ENCODE measurements at places on chromosomes 1 and 21.

GRCh38 chr21:44603911-44604310 lies 3.5 kb downstream of the KRTAP10-7 start:
- no peaks in the 10 kb centered on the region for H3K36me3 ChIP-seq
- no peaks in the 10 kb centered on the region for H3K4me1 ChIP-seq
- peaks cover 12% of the 10 kb centered on the region for H3K27me3 ChIP-seq
- H3K4me3 ChIP-seq, result no peak overlapping the region

GRCh38 chr1:106232128-106232527 lies 824.3 kb upstream of the PRMT6 start:
- no peaks in the 10 kb centered on the region for H3K4me1 ChIP-seq
- H3K27ac ChIP-seq, result no peak overlapping the region
- no peaks in the 10 kb centered on the region for H3K27me3 ChIP-seq
- DNase-seq, result no peak
- H3K36me3 ChIP-seq, result no peaks in the 10 kb centered on the region

- H3K4me1 ChIP-seq, result no peaks in the 10 kb centered on the region
- H3K27ac ChIP-seq, result no peak overlapping the region
- H3K4me3 ChIP-seq, result no peak overlapping the region
- no peak for DNase-seq
- H3K36me3 ChIP-seq, result no peaks in the 10 kb centered on the region
- H3K27me3 ChIP-seq, result no peaks in the 10 kb centered on the region
Measured at GRCh38 chr1:244214009-244214967, 163.2 kb downstream of the ZBTB18 start.

GRCh38 chr1:54046671-54047383 lies 6.2 kb downstream of the TMEM59 start:
- H3K4me3 ChIP-seq, result no peak overlapping the region
- no peak for DNase-seq
- H3K27ac ChIP-seq, result no peak overlapping the region
- peaks cover 24% of the 10 kb centered on the region for H3K36me3 ChIP-seq
